Effector memory CD8-positive, alpha-beta T cell (primary cell): ENCODE measurements at places on chromosomes 16 and 17.
A peak's percentile ranks its signal among the peaks of the same experiment; 100 is the strongest.

GRCh38 chr17:77451245-77451893 is 310.6 kb downstream of the SEC14L1 start:
- DNase-seq, result peak; percentile 55

- DNase-seq, result no peak
Measured at GRCh38 chr17:19376811-19377210, 1.5 kb upstream of the MAPK7 start.

GRCh38 chr16:8537691-8538342 is 52.5 kb downstream of the TMEM114 start:
- no peak for DNase-seq

GRCh38 chr16:89023621-89024511 is 46.9 kb upstream of the CBFA2T3 start:
- no peak for DNase-seq

DNA sequence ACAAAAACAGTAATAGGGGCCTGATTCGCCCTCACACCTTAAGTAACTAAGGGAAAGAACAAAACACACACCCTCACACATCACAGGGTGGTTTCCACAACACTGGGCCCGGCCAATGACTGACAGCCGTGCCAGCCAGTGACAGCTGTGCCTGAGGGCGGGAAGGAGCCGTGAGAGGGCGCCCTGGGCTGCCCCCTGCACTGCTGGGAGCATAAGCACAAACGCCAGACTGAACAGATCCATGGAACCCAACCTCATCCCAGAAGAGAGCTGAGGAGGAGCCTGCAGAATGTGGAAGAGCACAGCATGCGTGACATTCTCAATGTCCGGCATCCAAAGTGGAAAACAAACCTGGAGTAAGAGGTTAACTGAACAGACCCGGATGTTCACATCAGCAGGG is 16.0 kb downstream of the CSNK1D start:
- peak; percentile 82 for DNase-seq

- no peak for DNase-seq
Measured at GRCh38 chr16:89034573-89034961, 57.6 kb upstream of the CBFA2T3 start.

GRCh38 chr17:4903051-4903818 is at the start of gene CHRNE:
TSS of gene CHRNE (minus strand) at chr17:4903098. CDS start at chr17:4903063, 35 bp downstream.
- DNase-seq, result peak; percentile 75

DNA sequence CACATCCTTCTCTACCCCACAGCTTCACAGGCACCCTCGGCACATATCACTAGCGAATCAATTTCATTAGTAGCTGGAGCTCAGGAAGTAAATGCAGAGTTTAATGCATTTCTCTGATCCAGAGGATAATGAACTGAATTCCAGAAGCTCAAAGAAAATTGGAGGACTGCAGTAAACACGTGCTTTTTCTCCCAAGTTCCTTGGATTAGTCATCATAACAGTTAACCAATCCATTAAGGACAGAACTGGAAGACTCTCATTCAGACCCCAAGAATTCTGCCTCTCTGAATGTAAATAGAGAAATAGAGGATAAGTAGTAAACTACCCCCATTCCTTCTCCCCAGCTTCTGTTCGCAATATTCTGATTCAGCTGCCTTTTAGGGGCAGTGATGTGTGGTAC is 40.7 kb downstream of the DUSP14 start:
- DNase-seq, result no peak

GRCh38 chr17:60773552-60773951 is 95.9 kb downstream of the BCAS3 start:
- DNase-seq, result no peak

DNA sequence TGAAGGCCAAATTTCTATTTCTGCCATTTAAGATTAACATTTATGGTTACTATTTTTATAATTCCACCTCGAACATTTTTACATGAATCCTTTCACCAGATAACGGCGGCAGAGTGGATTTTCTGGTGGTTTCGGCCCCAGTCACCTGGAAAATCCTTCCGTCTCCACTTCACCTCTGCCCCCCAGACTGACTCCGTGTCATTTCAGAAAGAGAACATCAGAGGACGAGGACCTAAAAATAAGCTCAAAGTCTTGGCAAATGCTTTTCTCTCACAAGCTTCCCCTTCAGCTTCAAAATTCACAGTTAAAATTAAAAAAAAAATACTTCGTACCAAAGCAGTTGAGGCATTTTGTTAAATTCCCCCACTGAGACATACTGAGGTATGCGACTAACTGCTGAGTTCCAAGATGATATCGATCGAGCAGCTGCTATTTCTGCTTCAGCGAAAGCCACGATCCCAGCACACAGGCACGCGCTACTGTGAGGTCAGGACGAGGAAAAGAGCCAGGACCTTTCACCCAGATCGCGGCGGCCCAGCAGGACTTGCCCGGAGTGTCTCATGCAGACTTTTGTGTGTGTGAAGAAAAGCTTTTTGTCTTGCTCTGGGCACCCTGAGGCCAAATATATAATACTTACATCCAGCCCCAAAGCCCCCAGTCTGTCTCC is 36.8 kb downstream of the ASPA start:
- DNase-seq, result no peak

DNA sequence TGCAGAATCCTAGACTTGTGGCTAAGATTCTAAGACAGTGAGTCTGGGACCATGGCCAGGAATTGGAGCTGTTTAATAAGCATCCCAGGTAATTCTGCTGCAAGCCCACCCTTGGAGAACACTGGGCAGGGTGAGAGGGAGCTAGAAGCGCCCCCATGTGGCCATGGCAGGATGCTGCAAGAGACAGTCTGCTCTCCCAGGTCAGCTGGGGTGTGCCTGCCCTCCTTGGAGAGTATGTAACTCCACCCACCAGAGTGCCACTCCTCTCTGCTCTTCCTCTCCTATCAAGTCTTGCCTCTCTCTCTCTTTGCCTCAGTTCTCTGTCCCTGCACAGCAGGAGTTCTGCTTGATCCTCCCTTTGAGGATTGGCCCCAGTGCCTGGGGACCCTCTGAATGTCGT is 14.9 kb downstream of the RCVRN start:
- no peak for DNase-seq

GRCh38 chr16:63349961-63350360 is 1313.7 kb upstream of the CDH8 start:
- DNase-seq, result no peak

DNA sequence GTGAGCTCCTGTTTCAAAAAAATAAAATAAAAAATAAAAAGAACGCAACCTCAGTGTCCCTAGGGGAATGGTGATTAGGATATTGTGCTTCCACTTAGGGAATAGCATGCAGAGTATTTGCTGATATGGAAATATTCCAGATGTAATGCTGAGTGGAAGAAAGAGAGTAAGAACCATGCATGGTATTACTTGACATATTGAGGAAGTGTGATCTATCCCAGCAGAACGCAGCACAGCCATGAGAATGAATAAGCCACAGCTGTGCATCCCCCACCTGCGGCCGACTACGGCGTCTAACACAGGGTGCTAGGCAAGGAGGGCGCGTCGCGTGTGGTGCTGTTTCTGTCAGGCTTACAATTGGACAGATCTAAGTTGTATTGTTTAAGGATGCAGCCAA is 49.5 kb downstream of the FOXK2 start:
- no peak for DNase-seq

DNA sequence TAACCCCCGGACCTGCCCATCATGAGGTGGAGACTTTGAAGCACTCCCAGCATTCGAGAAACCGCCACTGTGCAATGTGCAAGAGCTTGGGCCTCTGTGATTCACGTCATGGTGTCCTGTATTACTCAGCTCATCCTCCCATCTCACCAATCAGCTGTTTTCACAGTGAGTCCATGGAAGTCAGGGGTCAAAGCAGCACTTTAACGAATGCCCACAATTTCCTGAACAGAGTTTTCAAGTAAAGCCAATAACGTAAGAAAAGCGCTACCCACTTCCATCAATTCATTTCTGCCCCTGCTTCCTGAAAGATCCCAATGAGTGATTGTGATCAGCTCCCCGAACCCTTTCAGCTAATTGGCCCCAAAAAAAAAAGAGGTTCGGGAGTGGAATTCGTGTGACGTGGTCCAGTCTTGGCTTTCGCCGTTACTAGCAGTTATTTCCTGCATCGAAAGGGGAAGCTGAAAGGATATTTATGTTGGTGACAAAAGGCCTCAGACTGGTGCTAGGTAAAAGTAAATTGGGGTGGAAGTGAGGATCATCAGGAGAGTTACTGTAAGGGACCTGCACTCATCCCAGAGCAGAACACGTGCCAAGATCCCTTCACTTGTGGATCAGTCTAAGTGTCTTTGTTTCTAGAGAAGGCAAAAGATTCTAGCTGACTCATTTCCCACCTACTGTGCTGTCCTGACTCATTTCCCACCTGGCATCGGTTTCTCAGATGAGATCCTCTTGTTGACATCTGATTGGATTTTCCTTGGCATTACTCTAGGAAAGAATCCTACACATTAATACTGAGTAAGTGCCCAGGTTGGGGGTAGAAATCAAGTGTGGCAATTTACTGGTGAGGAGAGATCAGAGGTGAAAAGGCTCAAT is 136.7 kb upstream of the NUDT7 start:
- DNase-seq, result no peak

- peak; percentile 73 for DNase-seq
Measured at GRCh38 chr17:8997994-8998628, 23.2 kb upstream of the NTN1 start.

GRCh38 chr16:85240982-85241924 is 129.0 kb upstream of the CIBAR2 start:
- DNase-seq, result no peak

- DNase-seq, result peak; percentile 48
Measured at GRCh38 chr17:77666881-77667395, 291.6 kb upstream of the TNRC6C start.

GRCh38 chr17:73952082-73952479 is 251.4 kb upstream of the RPL38 start:
- DNase-seq, result no peak

DNA sequence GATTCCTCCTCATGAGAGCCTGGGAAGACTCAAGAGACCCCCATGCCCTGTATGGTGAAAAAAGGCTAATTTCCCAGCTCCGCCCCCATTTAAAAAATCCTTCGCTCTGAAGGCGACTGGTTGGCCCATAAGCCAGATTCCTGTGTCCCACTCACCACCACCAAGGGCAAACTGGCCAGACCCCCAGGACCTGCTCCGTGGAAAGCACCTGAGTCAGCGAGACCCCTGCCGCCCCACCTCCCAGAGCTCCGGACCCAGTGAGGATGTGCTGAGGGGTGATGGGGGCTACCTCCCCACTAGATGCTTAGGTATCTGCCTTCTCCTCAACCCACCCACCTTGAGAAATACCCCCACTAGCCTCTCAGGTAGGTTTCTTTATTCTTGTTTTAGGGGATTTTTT is 42.2 kb downstream of the RBFOX3 start:
- DNase-seq, result no peak

DNA sequence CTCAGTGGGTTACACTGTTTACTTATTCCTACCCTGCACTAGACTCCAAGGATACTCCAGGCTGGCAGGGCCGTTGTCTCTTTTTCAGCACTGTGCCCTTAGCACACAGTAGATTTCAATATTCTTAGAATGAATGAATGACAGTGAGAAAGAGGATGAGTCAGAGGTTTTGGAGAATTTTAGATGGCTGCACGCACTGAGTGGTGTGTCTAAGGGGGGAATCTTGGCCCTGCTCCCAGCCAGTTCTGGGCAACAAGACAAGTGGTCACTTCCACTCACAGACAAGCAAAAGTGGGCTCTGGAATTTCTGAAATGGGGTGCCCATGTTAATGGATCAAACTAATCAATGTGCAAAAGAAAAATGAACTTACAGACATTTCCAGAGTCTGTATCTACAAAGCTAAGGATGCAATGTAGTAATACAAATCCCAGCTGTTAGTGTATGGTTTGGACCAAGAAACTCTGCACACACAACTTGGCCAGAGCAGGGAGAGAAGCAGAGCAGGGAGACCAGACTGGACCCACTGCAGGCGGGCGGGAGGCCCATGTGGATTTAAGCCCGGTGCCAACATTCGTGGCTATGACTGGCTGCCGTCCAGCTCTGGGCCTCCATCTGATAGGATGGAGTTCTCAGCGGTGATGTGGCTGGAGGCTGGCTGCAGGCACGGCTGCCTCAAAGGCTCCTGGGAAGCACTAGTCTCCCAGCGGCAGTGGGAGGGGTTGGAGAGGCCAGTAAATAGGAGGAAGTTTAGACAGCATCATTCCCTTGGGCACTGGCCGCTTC is 95.6 kb upstream of the CDYL2 start:
- DNase-seq, result no peak

DNA sequence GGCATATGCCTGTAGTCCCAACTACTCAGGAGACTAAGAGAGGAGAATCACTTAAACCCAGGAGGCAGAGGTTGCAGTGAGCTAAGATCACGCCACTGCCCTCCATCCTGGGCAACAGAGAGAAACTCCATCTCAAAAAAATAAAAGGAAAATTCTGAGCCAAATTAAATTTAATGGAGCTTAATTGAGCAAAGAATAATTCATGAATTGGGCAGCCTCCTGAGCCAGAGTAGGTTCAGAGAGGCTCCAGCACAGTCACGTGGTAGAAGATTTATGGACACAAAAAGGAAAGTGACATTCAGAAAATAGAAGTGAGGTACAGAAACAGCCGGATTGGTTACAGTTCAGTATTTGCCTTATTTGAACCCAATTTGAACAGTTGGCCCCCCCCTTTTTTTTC is 10.9 kb downstream of the VPS35L start:
- no peak for DNase-seq

GRCh38 chr16:65054457-65054856 is 67.4 kb downstream of the CDH11 start:
- DNase-seq, result no peak

GRCh38 chr16:81515721-81516120 is 71.1 kb downstream of the CMIP start:
- DNase-seq, result no peak

DNA sequence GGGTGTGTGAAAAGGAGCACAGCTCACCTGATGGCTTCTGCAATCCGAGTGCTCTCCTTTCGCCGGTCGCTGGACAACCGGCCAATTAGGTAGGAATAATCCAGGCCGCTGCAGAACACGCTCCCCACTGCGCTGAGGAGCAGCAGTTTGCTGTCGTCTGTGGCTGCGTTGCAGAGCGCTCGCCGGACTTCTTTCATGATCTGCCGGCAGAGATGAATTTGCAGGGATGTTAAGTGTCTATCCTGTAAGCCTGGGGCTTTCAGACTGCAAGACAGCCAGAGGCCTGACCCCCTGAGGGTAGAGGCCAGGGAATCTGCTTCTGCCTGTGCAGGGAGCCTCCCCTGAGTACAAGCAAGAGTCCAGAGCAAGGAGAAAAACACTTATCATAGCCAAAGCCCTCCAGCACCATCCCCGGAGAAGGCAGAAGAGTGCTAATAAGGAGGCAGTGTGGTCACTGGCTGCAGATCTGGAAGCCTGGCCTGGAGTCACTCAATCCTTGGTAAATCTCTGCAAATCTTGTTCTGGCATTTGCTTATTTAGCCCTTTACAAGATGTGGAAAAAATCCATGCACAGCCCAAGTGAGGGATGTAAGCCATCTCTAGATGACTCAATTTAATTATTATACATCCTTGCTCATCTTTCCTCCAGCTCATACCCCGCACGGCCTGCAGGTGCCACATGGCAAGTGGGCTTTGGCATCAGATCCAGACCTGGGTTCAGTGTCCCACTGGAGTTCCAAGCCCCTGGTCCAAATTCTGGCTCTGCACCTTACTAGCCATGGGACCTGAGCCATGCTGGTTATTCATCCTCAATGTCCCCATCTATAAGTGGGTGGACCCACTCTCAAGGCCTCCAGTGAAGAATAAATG is 80.2 kb downstream of the DYNLRB2 start:
- no peak for DNase-seq

GRCh38 chr16:50266337-50267091 is at the start of gene ADCY7:
TSS of gene ADCY7 (plus strand) at chr16:50266551. CDS start at chr16:50288180, 21,629 bp downstream.
- DNase-seq, result peak; percentile 77

GRCh38 chr16:57994778-57995177 is 5.7 kb downstream of the ZNF319 start:
- peak; percentile 34 for DNase-seq
